A172 (cell line): ENCODE measurements at places on chromosomes 5 and 9.

GRCh38 chr5:91049800-91050199 is 333.3 kb downstream of the ARRDC3 start:
- DNase-seq = peak; percentile 17

DNA sequence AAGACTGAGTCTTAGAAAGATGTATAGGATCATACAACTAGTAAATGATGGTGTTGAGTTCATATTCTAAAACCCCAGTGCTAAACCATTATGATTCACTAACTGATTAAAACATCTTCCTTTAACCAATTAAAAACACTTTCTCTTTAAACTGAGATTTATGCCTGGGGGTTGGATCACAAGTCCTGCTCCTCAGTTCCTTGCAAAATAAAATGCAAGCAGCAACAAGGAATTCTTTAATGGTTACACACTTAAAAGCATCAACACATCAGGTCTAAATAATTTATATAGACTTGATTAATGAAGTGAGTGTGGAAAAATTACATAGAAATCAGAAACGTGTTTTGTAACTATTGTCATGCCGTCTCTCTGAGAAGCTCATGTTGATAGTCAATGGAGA is 189.2 kb downstream of the TARS1 start:
- DNase-seq = no peak

DNA sequence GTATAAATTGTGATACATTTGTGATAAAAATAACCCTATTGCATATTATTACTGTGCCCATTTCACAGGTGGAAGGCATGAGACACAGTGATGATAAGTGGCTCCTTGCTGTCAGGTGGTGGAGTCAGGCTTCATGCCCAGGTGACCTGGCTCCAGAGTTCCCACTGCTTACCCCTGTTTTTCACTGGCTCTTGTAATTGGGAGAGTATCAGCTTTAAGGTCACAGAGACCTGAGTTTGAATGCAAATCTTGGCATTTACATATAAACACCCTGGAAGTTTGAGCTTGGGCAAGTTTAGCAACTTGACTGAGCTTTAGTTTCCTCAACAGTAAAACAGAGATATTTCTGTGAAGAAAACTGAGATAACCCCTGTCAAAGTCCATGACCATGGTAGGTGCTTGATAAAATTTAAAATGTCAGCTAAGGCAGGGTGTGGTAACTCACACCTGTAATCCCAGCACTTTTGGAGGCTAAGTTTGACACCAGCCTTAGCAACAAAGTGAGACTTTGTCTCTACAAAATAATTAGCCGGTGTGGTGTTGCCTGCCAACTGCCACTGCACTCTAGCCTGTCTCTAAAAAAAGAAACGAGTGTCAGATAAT is 29.2 kb downstream of the MAT2B start:
- DNase-seq = no peak

GRCh38 chr9:32596936-32597335 is 24.0 kb upstream of the NDUFB6 start:
- DNase-seq = no peak

DNA sequence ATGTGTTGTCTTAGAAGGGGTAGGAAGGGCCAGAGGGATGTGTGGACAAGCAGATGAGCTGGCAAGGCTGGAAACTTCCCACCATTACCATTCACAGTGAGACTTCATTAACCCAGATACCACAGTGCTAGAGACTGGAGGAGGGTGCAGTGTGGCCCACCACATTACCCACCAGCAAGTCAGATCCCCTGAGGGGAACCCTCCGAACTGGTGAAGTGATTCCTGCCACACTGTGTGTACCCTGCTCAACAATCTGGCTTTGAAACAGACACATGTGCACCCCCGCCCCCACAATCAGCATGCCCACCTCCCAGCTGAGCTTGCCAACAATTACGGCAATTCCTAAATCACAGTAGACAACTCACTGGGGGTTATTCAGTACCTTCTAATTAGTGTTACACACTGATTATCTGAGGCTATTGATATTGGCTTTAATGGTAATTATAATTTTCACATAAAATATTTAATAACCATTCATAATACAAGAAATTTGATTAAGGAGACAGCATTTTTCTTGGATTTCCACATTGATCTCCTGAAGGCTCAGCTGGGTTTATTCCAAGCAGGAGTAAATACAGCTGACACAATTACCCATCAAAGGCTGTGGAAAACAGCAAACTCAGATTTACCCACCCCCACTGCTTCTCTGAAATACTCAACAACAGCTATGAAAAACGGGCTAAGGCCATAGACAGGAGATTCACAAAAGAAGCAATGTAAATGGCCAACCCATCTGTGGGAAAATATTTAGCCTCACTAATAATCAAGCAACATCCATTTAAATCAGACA is 169.3 kb upstream of the FSTL4 start:
- no peak for DNase-seq

DNA sequence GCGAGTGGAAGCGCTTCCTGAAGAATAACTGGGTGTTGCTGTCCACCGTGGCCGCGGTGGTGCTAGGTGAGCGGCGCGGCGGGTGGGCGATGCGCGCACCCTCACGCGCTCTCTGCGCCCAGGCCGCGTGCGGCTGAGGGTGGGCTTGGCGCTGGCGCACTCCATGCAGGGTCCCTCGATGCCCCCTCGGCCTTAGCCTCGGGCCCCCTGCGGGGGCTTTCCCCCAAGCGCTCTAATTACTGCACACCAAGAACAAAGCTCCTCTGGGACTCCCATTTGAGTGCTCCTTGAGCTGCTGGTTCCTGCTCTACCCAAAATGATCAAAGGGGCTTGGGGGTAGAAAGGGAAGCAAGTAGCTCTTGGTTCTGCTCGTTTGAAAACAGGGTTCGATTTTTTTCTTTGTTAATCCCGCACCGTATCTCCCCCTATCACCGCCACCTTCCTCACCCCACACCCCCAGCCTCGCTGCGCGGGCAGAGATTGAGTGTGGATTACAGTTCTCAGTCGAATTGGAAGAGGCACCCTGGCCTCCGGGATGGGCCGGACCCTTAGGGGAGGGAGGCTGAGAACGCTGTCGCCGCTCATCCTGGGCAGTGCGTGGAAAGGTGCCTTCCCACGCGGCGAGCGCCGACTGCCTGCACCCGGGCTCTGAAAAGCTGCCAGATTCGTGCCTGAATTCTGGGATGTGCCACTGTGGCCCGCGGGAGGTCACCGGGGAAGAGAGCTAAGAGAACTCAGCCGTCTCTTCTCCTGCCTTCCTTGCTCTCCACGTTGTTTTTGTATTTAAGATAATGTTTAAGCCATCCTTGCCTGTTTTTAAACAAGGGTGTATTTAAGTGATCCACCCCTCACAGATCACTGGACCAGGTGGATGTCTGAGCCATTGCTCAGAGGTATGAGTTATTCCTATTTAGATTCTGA is 697 bp downstream of the SLC1A1 start:
- DNase-seq = no peak

DNA sequence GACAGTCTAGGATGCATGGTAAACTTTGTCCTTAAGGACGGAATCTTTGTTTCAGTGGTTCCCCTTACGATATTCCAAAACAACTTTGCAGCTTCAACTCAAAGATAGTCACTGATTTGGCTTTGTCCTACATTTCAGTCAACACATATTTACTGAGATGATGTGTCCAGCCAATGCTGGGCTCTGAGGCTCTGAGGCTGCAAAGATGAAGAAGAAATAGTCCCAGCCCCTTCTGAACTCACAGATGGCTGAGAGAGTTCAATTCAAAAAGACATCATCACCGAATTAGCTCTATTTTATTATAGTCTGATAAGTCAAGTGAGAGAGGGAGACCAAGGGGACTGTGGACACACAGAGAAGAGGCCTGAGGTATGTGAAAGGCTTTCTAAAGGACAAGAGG is 544.0 kb downstream of the ACTL7B start:
- no peak for DNase-seq

DNA sequence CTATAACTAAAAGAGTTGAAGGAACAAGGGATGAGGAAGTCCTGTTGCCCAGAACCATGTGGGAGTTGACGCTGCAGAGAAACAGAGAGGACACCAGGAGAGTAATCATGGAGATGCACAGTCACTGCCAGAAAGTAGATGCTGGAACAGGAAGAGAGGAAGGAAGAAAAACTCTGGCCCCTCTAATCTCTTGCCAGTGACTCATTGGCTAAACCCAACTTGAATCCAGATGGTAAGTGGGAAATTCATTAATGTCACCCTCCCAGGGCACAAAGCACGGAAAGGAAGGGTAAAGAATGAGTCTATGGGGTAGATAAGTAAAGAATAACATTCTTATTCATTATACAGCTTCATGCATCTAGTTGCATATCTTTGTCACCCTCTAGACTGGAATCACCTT is 631.9 kb downstream of the PRELID2 start:
- DNase-seq = peak; percentile 16

DNA sequence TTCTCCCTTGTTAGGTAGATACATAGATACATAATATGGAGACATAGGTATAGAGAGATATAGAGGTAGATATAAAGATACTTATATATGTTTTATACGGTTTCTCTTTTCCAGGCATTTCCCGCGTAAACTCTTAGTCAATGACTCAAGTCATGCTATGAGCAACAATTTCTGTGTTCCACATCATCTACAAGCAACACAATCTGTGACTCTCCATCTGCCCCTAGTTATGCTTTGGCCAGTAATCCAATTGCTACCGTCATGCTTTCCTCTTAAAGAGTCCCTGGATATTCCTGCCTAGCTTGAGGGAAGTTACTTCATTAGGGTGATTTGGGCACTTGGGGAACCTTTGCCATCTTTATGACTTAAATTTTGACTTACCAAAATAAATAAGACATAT is 129.0 kb upstream of the ADAMTS16 start:
- DNase-seq = no peak

DNA sequence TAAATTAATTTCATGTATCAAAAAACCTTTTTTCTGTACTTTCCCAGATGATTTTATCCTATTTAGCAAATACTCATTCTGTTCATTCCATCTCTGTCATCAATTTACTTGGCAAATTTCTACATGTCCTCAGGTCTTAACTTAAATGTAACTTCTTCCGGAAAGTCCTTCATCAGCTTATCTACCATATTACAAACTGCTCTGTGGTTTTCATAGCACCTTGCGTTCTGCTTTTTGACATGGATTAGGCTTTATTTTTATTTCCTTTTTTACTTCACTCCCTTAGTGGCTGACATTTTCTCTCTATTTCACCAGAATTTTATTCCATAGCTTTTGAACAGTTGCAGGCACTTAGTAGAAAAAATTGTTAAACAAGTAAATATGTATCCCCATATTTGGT is 1040.8 kb downstream of the TAF11L14 start:
- no peak for DNase-seq

DNA sequence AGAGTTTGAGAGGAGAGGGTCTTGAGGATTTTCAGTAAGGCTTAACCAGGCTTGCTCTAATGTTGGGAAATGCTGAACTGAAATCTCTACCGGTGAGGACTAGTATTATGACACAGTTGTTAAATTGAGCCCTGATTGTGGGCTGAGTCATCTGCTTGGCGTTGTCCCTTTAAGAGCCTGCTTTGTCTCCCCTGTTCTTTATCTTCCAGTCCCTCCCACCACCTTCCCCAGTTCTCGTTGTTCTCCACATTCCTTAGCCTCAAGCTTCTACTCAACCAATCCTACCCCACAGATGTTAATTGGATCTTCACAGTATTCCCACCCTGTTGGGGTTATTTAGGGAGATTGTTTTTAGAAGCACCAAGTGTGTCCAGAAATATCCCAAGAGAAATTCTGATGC is 57.6 kb downstream of the ANKRD55 start:
- peak; percentile 80 for DNase-seq

DNA sequence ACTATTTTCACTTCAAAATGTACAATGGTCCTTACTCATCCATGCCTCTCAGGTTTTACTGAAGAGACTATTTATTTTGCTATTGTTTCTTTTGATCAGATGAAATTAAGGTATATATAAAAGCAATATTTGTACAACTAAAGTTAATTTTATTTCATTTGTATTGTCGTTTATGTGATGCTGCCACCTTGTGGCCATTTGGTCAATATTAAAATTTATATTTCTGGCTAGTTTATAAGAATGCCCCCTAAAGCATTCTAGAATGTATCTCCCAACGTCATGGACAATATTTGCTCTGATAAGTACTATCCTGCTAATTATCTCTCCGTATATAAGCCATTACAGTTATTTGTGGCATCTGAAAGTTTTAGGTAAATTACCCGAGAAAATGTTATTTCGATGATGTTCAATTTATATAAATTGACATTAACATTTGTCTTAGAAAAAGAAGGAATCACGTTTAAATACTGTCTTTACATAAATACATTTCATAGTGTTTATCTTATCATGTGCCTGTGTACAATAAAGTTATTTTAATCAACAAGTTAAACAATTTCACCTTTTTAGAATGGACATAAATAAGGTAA is 680.0 kb downstream of the TAF11L14 start:
- DNase-seq = peak; percentile 18

GRCh38 chr9:36148311-36149051 is 11.9 kb downstream of the GLIPR2 start:
- DNase-seq = peak; percentile 97

DNA sequence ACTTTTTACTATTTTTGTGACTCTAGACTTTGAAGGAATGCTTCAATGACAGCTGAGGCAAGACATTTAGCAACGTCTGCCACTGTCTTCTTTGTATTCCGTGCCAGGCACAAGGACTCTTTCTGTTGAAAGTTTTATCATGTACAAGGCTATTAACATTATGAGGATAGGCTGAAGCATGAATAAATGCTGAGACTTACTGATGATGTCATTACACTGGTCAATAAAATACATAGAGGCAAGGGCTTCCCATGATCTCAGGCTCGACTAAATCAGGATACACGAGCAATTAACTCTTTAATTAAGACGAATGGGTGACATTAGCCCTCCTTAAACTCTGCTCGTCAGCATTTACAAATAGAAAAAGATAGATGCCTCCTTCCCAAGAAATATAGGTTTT is 1393.3 kb upstream of the WWC1 start:
- no peak for DNase-seq

DNA sequence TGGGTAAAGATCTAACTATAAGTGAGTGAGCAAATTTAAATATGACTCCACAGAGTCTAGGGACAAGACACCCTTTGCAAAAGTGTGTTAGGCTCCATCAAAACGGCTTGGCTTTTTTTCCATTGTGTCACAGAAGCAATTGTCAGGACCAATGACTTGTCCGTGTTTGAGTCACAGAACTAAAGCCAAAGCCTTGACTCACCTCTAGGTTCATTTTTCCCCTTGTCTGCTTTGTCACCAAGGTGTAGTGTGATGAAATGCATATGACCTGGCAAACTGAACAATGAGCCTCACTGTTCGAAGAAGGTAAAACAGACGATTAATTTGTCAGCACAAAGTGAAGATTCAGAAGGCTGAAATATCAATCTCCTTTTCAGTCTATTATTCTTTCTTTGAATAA is 331.0 kb downstream of the GLIS3 start:
- peak; percentile 35 for DNase-seq

DNA sequence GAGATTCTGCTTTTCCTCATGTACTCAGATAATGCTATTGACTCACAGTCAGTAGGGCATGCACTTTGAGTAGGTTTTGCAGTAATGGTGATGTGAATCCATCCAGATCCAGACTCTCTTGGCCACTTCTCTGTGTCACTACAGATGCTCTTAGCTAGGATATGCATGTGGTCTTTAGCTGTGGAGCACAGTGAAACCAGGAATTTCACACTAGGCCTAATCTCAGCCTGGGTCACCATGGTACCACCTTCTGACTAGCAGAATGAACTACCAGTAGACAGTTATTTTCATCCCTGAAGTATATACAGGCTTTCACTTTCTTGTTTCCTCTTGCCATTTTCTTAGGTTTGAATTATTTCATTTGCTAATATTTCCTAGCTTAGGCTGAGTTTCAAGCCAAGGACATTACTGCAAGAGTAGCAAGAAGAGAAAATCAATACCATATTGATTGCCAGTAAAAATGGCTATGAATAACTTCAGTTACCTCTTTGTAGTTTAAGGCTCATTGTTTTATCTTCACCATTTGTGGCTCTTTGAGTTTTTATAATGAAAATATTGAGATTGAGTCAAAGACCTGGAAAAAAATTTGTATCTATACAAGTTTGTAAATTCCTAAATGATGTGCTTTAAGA is 28.4 kb upstream of the CSNK1G3 start:
- no peak for DNase-seq
